Fibroblast of lung (primary cell): ENCODE measurements at places on chromosomes 2 and 18.

GRCh38 chr2:62506421-62506750 is 391 bp upstream of the TMEM17 start:
- peak overlapping the region; percentile 76 for H3K27ac ChIP-seq
- H3K4me3 ChIP-seq = peak overlapping the region; percentile 57
- H3K27me3 ChIP-seq = no peaks in the 10 kb centered on the region
- H3K36me3 ChIP-seq = no peaks in the 10 kb centered on the region
- no peak for DNase-seq

DNA sequence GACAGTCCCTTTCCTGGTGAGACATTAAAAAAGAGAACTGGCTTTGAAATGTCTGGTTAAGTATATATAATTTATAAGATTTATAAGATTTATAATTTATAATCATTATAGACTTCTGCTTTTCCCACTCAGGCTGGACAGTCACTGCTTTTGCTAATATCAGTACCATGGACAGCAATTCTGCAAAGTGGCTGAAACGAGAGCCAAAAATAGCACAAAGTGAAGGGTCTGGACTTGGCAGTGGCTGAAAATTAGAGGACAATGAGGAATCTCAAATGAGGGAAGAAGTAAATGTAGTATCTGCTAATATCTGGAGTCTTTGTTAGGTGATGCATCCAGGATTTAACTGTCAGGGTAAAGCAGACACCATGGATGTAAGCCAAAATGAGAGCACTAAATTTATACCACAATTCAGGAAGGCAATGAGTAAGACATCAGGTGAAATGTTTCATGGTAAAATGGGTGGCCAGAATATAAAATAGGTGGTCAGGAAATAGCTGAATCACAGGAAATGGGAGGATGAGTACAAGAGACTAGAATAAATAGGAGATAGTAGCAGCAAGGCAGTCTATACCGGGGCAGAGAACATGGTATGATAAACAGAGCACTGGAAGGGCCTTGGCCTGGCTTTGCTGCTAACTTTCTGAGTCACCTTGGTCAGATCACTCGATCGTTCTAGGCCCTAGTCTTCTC is 39.6 kb upstream of the BOD1L2 start:
- H3K4me1 ChIP-seq = no peaks in the 10 kb centered on the region
- no peaks in the 10 kb centered on the region for H3K36me3 ChIP-seq
- H3K4me3 ChIP-seq = no peak overlapping the region
- H3K27me3 ChIP-seq = no peaks in the 10 kb centered on the region
- no peak overlapping the region for H3K27ac ChIP-seq

- no peaks in the 10 kb centered on the region for H3K27me3 ChIP-seq
- no peaks in the 10 kb centered on the region for H3K4me1 ChIP-seq
- H3K36me3 ChIP-seq = no peaks in the 10 kb centered on the region
- no peak overlapping the region for H3K4me3 ChIP-seq
Measured at GRCh38 chr2:184006998-184007397, 591.3 kb upstream of the ZNF804A start.

- no peaks in the 10 kb centered on the region for H3K27me3 ChIP-seq
- H3K36me3 ChIP-seq = no peaks in the 10 kb centered on the region
- H3K4me3 ChIP-seq = no peak overlapping the region
- no peak overlapping the region for H3K27ac ChIP-seq
Measured at GRCh38 chr18:75421656-75422055, 5.8 kb downstream of the SMIM21 start.

GRCh38 chr2:14513903-14514302 is 118.6 kb upstream of the LRATD1 start:
- H3K4me3 ChIP-seq = no peak overlapping the region
- peaks cover 2% of the 10 kb centered on the region for H3K4me1 ChIP-seq
- H3K27ac ChIP-seq = no peak overlapping the region
- no peaks in the 10 kb centered on the region for H3K27me3 ChIP-seq
- H3K36me3 ChIP-seq = no peaks in the 10 kb centered on the region

DNA sequence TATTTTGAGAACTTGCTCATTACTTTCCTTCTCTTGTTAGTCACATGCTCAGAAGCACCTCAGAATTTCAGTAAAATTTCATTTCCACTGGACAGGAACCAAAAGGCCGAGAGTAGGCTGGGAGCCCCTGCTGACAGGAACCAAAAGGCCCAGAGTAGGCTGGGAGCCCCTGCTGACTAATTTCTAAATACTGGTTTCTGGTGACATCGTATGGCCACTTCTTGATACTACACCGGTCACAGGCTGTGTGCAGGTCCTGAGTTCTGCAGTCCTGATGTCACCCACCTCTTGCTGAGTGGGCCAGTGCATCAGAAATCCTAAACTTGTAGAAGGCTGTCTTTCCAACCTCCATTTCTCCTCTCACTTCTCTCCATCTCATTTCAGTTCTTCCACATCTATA is 17.7 kb upstream of the EN1 start:
- H3K4me1 ChIP-seq = no peaks in the 10 kb centered on the region
- DNase-seq = peak; percentile 54
- no peak overlapping the region for H3K4me3 ChIP-seq
- peaks cover 5% of the 10 kb centered on the region for H3K27me3 ChIP-seq

DNA sequence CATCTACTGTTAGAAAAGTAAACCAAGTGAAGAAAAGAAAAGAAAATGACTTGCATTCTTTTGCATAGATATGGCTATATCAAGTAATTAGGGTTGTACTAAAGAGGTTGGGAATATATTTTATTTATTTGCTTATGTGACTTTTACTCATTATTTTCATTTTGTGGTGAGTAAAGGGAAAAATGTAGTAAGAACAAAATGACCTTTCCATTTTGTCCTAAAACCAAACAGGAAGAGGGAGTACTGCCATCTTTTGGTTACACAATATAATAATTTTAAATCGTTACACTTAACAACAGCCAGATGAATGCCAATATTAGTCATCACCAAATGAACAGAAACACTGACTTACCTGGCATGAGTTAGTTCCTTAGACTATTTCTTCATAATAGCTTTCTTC is 47.3 kb upstream of the NDUFV2 start:
- no peaks in the 10 kb centered on the region for H3K27me3 ChIP-seq
- peaks cover 2% of the 10 kb centered on the region for H3K4me1 ChIP-seq
- H3K27ac ChIP-seq = no peak overlapping the region

DNA sequence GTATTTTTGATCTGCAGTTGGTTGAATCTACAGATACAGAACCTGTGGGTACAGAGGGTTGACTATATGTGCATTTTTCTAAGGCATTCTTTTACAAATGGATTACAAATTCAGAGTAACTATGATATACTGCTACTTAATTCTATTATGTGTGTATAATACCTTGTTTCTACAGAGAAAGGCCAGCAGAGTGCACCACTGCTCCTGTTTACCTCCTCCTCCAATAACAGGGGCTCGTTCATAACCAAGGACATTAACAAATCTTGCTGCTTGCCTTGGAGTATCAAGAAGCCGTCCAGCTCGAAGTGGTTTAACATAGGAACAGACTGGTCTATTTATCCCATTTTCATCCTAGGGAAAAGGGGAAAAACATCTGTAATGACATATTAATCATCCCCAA is 16.4 kb downstream of the CEP76 start:
- no peak overlapping the region for H3K4me3 ChIP-seq
- H3K27ac ChIP-seq = no peak overlapping the region
- no peaks in the 10 kb centered on the region for H3K4me1 ChIP-seq
- H3K36me3 ChIP-seq = no peaks in the 10 kb centered on the region
- DNase-seq = peak; percentile 29

DNA sequence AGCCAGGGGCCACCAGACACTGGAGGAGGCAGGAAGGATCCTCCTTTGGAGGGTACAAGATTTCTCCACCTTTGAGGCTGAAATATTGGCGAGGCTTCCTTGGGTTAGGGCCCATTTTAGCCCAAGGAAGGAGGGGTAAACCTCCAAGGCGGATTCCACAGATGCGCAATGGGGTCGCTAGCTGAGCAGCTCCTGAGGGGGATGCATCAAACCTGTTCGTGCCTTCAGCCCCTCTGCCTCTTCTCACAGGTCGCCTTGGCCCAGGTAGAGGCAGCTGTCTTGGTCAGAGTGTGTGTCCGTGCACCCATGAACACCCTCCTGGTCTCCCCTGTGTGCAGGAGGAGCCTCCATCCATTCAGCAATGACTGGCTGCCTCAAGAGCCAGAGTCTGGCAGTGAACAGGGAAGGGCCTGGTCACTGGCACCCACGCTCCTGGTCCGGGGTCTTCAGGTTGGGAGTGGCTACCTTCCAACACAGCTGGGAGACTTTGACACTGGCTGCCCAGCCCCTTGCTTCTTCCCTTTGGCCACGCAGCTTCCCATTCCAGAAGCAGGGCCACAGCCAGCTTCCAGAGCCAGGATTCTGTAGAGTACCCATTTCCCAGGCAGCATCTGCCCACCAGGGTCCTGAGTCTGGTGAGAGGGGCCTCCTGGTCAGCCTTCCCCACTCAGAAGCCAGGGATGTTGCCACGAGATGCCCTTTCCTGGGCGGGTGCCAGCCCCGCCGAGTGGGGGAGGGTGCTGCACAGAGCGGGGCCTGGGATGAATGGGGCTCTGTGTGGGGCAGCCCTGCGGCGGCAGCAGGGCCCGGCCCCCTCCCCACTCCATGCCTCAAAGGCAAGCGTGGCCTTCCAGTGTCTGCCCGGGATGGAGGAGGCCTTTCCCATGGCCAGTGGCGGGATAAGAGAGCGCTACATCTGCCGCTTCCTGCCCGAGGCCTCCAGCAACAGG is 95.8 kb upstream of the GPC1 start:
- no peak overlapping the region for H3K27ac ChIP-seq
- no peaks in the 10 kb centered on the region for H3K36me3 ChIP-seq
- no peak overlapping the region for H3K4me3 ChIP-seq
